Central memory CD4-positive, alpha-beta T cell (primary cell): ENCODE measurements at places on chromosomes 6 and 20.

GRCh38 chr20:35443003-35443402 is 5.0 kb upstream of the GDF5 start:
- no peak for DNase-seq

DNA sequence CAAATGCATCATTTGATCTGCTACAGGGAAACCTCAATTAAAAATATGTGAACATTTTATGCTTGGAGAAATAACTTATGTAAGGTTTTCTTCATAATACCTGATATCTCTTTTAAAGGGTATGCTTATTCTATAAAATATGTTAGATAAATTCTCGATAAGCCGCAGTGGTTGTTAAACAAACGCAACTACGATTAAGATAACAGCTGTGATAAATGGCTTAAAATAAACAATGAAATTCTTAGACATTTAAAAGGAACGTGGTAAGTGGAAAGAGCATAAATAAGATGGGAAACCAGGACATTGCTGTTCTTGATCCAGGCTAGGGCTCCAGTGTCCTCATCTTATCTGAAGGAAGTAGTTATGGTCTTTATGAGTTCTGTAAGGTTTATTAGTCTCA is 415.9 kb downstream of the CD83 start:
- DNase-seq, result no peak

DNA sequence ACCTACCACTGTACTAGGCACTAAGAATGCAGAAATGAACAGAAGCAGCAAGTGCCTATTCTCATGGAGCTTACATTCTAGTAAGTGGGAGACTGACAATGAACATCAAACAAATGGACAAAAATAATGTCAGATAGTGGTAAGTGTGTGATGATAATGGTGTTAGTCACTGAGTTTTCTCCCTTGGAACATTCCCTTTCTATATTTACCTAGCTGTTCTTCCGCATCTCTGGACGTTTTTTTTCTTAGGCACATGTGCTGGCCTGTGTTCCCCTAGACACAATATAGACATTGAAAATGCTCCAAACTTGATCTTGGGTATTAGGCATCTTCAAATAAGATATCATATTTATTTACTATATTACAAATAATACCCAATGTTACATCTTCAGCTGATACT is 218.1 kb upstream of the GJE1 start:
- DNase-seq, result no peak

DNA sequence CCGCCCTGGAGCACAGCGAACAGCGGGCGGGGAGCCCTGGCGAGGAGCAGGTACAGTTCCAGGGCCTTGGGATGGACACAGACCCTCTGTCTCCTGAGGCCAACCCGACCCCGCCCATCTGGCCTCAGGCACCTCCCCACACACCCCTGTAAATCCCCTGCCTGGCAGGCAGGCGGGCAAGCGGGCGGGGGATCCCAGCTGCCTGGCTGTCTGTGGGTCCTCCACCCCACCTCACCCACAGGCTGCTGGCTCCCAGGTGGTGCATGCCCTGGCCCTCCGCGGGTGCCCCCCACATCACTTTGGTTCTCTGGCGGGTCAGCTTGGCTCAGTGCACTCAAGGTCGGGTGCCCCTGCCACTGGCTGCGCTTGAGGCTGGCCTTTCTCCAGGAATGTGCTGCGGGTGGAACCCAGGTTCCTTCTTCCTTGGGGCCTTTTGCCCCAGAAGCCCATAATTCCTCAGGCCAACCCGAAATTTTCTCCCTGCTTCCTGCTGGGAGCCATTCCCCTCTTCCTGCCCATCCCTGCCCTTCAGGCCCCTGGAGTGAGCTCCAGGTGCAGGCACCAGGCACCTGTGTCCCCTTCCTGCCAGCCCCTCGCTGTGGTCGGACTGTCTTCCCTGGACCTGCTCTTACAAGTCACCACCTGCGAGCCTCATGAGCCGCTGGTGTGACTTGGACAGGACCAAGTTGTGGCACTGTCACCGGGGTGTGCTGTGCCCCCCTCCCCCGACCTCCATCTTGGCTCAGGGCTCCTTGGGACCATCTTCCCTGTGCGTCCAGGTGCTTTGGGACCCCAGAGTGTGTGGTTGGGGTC is 5.3 kb upstream of the TNFRSF6B start:
- no peak for DNase-seq

- peak; percentile 5 for DNase-seq
These were observed 61.2 kb upstream of the SGK1 start for GRCh38 chr6:134379076-134379475.

DNA sequence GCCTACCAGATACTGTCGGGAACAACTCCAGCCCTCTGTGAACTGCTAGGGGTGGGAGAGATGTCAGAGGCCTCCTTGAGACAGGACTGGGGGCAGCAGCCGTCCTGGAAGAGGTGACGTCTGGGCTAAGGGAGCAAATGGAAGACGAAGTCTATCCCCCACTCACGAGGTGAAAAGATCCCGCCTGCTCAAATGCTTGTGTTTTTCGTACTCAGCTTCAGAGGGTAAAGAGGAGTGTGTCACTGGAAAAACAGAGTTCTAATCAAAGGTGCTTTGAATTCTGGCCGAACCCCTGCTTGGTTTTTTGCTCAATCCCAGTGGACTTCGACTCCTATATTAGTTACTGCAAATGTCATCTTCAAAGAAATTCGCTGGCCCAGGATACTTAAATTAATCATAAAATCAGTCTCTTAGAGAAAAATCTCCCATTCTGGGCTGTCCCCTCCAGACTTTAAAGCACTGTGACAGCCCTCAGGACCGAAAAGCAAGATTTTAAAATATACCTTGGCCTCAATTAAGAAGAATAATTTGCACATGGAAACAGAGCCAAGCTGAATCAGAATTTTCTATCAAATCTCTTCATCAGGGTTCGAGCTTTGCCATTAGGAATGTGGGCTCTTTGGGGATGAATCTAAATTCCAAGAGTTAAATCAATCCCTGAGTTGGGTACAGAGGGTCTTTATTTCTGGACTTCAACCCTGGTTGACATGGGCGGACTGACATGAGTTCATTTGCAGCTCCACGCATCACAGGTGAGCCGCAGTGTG is 61.8 kb upstream of the AFDN start:
- no peak for DNase-seq

DNA sequence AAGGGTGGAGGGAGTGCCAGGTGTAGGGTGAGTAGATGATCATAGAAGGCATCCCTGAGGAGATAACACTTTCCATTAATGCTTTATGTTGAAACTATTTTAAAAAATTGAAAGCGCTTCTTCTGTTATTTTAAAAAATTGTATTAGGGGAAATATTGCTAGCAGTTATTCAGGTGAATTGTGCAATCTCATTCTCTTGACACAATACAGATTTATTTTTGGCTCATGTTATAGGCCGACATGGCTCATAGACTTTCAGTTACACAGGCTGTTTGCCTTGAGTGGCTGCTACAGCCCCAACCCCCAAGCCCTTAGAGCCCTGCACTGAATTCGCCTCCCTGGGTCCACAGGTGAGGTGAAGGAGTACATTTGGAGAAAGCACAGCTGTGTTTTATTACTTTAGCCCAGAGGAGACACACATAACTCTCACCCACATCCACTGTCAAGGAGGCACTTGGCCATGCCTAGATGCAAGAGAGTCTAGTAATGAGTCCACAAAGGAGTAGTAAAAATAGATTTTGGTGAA is 228.2 kb downstream of the RFPL4B start:
- no peak for DNase-seq

DNA sequence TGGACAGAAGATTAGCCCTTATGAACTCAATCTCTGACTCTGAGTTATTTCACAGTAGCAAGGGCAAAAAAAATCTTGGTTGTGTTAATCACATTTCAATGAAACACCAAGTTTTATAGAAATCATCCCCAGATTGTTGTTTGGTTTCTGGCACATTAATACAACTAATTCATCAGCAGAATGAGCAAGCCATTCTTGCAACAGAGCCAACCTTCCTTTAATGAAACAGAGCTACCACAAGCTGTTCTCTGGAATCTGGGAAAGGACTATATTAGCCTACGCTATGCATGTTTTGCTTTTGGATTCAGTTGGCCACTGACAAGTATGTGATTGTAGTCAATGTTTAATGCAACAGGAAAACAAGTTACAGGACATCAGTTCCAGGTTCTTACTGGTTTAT is 13.8 kb upstream of the POPDC3 start:
- no peak for DNase-seq

DNA sequence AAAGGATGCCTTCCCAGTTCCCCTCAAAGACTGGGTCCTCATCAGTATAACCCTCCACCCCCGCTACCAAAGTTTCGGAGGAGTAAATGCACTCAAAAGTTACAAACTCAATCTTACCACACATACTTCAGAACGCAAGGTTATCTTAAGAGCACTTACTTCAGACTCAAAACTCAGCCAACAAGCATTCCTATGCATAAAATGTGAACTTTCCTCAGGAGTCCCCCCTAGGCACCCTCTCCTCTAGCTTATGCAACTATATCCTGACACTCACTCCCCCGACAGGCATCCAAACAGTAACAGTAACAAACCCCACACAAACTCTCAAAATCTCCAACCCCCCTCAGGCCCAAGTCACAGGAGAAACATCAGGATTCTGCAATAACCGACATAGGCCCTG is 11.1 kb upstream of the ADTRP start:
- DNase-seq, result no peak

- no peak for DNase-seq
These were observed 177.0 kb downstream of the TTLL2 start for GRCh38 chr6:167501831-167502385.

- DNase-seq, result no peak
These were observed 2.8 kb downstream of the RAET1E start for GRCh38 chr6:149895048-149895590.

DNA sequence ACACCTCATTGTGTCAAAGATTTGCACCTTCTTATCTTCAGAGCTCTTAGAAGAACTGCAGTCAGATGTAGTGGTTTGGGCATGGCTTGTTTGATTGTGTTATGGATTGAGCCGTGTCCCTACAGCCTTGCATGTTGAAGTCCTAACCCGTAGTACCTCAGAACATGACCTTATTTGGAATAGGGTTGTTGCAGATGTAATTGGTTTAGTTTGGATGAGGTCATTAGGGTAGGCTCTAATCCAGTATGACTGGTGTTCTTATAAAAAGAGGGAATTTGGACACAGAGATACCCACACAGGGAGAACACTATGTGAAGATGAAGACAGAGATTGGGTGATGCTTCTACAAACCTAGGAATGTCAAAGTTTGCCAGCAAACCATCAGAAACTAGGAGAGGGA is 35.4 kb upstream of the PHACTR2 start:
- no peak for DNase-seq

DNA sequence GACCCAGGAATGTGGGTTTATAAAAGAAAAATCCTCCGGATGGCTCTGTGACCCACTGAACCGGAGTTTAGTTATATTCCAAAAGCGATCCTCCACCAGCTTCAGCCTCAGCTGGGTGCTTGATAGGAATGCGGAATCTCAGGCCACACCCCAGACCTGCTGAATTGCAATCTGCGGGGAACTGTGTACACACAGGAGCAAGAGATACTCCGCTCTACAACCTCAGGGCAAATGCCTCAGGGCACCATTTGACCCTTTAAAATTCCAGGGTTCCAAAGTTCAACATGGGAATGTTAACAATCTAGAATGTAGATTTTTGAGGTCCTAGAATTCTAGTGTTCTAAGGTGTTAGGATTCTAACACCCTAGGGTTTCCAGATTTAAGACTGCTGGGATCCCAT is 10.8 kb downstream of the BPIFA2 start:
- no peak for DNase-seq

- no peak for DNase-seq
These were observed 136.1 kb downstream of the EYA4 start for GRCh38 chr6:133377219-133377618.

DNA sequence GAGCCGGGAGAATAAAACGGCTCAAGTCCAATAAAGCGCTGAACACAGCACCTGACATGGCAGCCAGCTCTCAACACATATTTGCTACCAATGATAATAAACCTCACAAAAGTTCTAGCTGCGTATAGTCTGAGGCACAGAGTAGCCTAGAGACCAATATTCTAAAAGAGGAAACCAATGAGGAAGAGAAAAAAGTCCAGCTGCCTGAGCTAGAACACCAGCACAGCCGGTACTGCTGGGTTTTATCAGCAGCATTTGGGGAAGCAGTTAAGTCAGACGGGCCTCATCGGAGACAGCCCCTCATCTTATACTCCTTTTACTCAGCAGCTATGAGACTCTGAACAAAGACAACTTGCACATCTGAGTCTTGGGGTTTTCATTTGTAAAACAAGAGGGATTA is 2.4 kb upstream of the RTF2 start:
- DNase-seq, result no peak

GRCh38 chr20:57809661-57810172 is 99.9 kb upstream of the PMEPA1 start:
- no peak for DNase-seq

DNA sequence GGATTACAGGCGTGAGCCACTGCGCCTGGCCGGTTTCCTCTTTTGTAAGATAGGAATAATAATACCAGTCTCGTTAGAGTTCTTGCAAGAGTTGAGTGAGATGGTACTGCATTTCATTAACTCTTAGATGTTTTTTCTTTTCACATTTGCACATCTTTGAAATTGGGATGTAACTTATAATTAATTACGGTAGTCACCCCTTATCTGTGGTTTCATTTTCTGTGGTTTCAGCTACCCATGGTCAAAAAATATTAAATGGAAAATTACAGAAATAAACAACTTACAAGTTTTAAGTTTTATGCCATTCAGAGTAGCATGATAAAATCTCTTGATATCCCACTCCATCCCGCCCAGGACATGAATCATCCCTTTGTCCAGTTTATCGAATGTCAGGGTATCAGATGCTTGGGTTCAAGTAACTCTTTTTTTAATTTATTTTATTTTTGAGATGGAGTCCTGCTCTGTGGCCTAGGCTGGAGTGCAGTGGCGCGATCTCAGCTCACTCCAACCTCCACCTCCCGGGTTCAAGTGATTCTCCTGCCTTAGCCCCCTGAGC is 15.4 kb downstream of the PTK7 start:
- DNase-seq, result no peak

DNA sequence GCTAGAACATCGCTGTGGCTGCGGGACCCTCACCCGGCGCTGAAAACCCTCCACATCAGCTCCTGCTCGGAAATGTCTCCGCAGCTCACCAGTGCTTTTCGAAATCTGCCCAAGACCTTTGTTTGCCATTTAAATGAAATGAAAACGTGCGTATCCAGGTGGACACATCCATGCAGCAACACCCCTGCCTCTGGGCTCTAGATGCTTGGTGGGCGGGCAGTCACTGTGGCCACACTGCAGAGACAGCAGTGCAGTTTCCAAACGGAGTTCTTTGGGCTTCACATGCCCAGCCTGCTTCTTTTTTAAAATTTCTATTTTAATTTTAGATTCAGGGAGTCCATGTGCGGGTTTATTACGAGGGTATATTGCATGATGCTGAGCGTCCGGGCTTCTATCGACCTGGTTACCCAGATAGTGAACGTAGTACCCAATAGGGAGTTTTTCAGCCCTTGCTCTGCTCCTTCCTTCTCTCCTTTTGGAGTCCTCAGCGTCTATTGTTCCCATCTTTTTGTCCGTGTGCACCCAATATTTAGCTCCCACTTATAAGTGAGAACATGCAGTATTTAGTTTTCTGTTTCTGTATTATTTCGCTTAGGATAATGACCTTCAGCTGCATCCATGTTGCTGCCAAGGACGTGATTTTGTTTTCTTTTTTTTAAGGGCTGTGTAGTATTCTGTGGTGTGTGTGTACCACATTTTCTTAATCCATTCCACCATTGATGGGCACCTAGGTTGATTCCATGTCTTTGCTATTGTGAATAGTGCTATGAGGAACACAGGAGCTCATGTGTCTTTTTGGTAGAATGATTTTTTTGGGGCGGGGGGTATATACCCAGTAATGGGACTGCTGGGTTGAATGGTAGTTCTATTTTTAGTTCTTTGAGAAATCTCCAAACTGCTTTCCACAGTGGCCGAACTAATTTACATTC is 4.8 kb upstream of the TUBB2B start:
- DNase-seq, result no peak
